DMS 273 treated with DMSO at 0.1 percent for 48 hours (cell line): ENCODE measurements at places on chromosomes 1 and 21.

GRCh38 chr1:119647734-119648619, at the start of gene ZNF697:
Gene ZNF697 (minus strand): TSS chr1:119648266. CDS start chr1:119626100, 22,166 bp downstream.
- peak; percentile 87 for DNase-seq

DNA sequence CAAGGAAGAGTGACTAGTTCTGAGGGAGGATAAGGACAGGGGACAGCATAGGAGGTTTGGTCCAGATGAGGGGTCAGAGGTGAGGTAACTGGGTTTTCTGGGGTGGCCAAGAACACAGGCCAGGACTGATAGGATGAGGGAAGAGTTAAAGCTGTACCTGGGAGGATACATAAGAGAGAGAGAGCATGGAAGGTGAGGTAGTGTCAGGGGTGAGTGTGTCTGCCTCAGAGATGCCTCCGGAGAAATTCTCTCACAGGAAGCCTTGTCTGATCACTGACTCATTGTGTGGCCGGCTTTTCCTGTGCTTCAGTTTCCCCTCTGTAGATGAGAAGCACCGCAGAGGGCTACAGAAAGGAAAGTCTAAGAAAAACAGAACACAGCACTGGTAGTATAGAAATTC, 40.2 kb downstream of the FASLG start:
- DNase-seq, result no peak

- DNase-seq, result no peak
These were observed 47.1 kb downstream of the WNT9A start for GRCh38 chr1:227900571-227901051.

DNA sequence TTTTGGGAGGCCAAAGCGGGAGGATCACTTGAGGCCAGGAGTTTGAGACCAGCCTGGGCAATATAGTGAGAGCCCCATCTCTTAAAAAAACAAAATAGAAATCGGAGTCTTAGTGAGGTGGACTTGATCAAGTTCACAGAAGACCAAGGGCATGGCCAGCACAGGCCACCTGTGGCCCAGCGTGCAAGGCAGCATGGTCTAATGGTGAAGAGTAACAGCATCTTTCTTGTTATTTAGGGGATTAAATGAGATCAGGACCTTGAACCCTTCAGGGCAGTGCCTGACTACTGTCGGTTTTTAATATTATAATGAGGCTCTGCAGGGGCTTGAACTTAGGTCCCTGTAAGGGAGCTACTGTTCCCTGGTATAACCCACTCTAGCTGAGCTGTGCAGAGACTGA, 38.5 kb downstream of the EIF2D start:
- DNase-seq, result no peak

DNA sequence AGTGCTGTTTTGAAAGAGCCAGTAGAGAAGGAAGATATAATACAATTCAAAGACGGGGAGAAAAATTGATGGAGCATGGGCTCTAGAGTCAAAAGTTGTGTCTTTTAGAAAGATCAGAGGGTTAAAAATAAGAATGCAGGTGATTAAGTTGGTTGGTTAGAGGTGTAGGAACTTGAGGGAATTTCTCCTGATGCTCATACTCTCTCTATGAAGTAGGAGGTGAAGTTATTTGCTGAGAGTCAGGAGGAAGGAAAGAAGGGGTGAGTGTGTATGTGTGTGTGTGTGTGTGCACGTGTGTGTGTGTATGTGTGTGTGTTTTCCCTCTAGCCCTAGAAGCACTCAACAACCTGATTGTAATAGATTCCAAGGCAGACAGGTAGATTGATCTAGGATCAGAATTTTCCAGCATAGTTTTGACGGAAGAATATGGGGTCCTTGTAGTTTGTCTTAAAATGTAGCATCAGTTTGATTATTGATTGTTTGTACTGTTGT, 88.3 kb upstream of the MACF1 start:
- DNase-seq, result no peak

DNA sequence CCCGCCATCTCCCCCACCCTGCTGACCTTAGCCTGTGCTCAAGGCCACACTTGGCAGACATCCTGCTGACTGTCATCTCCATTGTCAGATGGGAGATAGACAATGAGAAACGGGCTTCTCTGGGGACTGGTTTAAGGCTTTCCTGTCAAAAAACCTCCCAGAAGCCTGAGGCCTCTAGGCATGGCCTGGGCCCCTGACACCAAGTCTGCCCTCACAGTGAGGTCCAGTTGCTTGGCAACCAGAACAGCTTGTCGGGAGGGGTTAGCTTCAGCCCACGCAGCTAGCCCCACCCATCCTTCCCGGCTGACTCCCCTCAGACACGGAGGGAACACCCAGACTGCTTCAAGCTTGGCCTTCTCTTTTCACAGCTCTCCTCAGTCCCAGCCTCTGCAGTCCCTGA, 11.0 kb downstream of the PLEKHA6 start:
- peak; percentile 40 for DNase-seq

DNA sequence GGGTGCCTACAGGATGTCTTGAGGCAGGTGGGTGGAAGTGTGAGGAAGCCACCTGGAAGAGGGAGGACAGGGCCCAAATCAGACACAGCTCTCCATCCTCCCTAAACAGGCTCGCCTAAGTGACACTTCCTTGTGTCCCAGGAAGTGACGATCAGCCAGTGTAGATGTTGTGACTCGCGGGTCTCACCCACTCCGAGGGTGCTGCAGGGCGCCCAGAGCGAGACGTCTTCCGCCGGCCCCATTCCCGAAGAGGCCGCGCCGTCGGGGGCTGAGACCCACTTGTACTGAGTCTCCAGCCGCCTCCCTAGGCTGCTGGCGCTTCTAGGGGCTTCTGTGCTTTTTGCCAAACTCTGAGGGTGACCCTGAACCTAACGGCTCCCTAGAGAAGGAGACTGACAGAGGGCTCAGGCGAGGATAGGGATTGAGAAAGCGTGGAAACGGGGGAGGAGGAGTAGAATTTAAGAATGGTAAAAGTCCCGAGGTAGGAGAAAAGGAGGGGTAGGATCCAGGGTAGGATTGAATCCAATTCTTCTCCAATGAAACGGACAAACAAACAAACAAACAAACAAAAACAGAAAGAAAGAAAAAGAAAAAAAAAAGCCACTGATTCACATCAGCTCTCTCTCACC, 543 bp upstream of the MARK1 start:
- DNase-seq, result no peak

DNA sequence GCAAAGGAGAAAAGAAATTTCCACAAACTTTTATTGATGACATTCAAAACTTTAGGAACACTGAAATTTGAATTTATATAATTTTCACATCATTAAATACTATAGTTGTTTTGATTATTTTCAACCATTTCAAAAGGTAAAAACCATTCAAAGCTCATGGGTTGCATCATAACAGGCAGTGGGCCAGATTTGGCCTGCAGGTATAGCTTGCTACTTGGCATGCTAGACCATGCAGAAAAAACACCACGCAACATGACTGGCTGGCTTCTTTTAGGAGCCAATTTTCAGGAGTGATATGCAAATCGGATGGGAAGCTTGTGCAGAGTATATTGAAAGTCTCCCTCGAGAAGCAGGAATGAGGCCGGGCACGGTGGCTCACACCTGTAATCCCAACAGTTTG, 144.8 kb downstream of the GLUL start:
- DNase-seq, result no peak

GRCh38 chr1:156860628-156861423, at the start of gene NTRK1:
Gene NTRK1 (plus strand): TSS chr1:156860865. CDS start chr1:156860935, 70 bp downstream.
- peak; percentile 71 for DNase-seq

GRCh38 chr21:16873596-16873995, 639.2 kb upstream of the CXADR start:
- DNase-seq, result no peak

DNA sequence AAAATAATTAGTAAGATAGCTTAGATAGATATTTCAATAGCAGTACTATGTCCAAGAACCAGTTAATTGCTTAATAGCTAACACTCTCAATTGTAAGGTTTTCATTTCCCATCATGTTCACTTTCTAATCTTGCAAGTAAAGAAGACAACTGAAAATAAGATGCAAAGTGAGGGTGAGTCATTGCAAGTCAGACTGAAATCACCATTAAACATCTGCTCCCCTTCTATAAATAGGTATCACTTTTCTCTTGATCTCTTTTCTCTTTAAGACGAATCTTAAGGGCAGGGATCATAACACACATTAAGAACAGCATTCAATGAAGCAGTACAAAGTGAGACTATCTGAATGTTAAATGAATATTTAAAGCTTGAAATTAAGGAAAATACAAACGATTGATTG, 40.4 kb downstream of the UBR4 start:
- DNase-seq, result peak; percentile 67

DNA sequence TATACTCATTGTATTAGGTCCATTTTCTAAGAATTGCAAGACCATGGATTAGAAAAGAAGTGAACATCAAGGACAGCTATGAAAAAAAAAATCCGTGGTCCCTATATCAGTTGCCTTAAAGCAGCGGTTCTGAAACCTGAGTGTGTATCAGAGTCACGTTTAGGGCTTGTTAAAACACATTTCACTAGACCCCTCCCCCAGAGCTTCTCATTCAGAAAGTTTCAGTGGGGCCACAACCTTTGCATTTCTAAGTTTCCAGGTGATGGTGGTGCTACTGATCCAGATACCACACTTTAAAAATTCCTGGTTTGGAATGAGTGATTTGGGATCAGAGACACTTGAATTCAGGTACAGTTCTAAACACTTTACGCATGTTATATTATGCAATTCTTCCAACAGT, 96.1 kb upstream of the PRMT6 start:
- DNase-seq, result no peak

DNA sequence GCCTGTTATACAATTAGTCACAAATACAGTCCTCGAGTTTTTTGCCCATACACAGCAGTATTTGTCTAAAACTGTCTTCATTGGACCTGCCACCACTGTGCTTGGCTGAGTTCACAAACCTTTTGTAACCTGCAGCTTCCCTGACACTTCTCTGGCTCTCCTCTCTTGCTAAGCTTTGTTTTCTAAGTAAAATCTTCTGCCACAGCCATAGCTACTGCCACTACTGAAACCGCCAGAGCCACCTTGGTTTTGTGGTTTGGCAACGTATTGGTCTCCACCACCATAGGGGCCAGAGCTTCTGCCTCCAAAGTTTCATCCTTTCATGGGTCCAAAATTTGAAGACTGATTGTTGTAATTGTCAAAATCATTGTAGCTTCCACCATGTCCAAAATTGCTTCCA, 668.2 kb upstream of the BRINP3 start:
- DNase-seq, result no peak

GRCh38 chr1:235027862-235028250, 100.8 kb downstream of the TOMM20 start:
- no peak for DNase-seq

GRCh38 chr1:20165522-20165951, 20.4 kb upstream of the UBXN10 start:
- DNase-seq, result no peak

GRCh38 chr1:47963568-47964358, 33.4 kb downstream of the TRABD2B start:
- DNase-seq, result no peak
